ENCODE measurements at places on chromosomes 5 and 9.

- no peak for DNase-seq
These were observed 216.2 kb downstream of the AUH start for GRCh38 chr9:91145496-91145895.

- no peak for DNase-seq
These were observed 18.1 kb downstream of the TNC start for GRCh38 chr9:115099901-115100300.

- DNase-seq = no peak
These were observed 223.3 kb downstream of the SLF1 start for GRCh38 chr5:94841598-94842322.

DNA sequence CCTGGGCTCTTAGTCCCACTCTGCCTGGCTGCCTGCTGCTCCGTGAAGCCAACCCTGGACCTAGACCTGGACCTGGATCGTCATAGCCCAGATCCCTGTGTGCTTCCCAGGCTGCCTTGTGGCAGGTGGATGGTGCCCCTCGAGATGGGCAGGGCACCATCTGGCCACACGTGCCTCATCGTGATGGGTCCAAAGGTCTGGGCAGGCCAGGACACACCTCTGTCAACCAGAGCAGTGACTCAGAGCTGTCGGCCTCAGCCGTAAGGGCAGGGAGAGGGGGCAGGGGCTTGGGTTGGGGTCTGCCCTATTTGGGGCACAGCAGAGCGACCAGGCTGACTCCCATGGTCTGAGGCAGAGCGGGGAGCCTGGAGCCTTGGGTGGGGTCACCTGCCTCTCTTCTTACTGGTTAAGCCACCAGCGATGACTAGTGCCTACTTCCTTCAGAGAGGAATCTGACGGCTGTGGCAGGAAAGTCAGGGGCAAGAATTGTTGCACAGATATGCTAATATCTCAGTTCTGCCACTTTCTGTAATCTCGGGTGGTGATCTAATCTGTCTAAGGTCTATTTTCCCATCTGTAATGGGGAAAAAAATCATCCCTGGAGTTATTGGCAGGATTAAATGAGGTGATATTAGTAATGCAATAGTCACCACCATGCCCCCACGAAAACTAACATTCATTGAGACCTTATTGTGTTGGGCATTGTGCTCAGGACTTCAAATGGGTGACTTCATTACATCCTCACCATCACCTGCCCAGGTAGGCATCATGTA, 3.2 kb upstream of the CDHR2 start:
- DNase-seq = no peak

- no peak for DNase-seq
These were observed 23.5 kb downstream of the IL7R start for GRCh38 chr5:35880156-35880555.

DNA sequence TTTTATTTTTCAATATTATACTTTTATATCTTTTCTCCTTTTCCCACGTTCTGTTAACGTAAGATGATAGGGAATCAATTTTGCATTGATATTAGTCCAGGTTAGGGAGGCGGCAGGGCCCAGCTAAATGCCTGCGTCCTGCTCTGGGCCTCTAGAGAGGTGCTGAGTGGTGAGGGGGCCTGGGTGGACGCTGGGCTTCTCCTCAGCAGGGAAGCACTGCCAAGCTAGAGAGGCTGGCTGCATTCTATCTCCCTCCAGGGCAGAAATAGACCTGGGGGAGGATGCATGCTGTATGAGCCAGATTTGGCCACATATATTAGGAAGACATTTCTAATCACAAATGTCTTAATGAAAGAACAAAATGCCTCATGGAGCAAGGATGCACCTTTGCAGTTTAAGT, 43.6 kb upstream of the NKX2-5 start:
- no peak for DNase-seq

- no peak for DNase-seq
These were observed 945.2 kb upstream of the C9orf72 start for GRCh38 chr9:28518439-28518838.

GRCh38 chr9:68904454-68904853, 109.5 kb downstream of the PRKACG start:
- DNase-seq = no peak

GRCh38 chr5:138240650-138241385, 27.7 kb upstream of the CDC23 start:
- DNase-seq = no peak

DNA sequence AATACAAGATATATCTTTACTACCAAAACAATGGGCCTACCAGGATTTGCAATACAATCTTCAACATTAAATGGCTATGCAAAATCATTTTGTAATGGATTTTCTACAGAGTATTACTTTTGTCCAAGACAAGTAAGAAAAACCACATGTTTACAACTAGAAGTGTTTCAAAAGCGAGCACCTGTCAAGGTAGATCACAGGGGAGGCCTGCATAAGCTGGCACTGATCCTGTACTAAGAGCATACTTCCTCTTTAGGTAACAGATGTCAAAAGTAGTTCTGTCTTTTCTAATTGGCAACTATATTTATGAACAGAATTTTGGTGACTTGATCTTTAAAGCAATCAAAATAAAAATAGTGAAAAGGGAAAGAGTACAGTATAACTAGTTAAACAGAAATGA, 249.0 kb downstream of the MLLT3 start:
- no peak for DNase-seq

- DNase-seq = peak; percentile 27
These were observed 572 bp downstream of the NR4A3 start for GRCh38 chr9:99822109-99822805.

- DNase-seq = peak; percentile 49
These were observed 35.5 kb downstream of the OLFML2A start for GRCh38 chr9:124812441-124812876.

GRCh38 chr5:77015938-77016569, 14.2 kb upstream of the AGGF1 start:
- DNase-seq = peak; percentile 31

GRCh38 chr5:180525399-180525798, 31.2 kb downstream of the CNOT6 start:
- no peak for DNase-seq

GRCh38 chr5:86716121-86716520, 98.4 kb downstream of the COX7C start:
- no peak for DNase-seq

Data from HEK293T (cell line).